Mesenchymal stem cell (in vitro differentiated cells and primary cell): ENCODE measurements at places on chromosomes 5 and 9.

GRCh38 chr9:74609671-74610405, 112.7 kb downstream of the RORB start:
- DNase-seq, result no peak

DNA sequence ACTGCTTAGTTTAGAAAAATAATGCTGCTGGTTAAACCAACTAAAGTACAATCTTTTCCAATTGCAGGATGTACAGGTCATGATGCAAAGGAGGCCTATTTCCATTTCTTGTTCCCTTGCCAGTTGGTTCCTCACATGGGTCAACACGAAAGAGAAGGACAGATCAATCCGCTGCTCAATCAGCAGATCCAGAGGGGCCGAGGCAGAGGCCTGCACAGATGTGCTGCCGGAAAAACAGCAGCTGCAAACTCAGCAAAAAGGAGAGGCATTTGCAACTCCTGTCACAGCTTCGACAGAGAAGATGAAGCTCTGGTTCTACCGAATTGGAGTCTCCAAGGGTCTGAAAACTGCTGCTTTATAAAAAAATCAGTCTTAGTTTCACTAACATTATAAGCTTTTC, 69.8 kb downstream of the NIPSNAP3B start:
- no peak for DNase-seq

GRCh38 chr9:129436751-129437625, 183.9 kb downstream of the C9orf50 start:
- peak; percentile 72 for DNase-seq

GRCh38 chr9:12718482-12719026, 25.4 kb downstream of the TYRP1 start:
- DNase-seq, result peak; percentile 93

DNA sequence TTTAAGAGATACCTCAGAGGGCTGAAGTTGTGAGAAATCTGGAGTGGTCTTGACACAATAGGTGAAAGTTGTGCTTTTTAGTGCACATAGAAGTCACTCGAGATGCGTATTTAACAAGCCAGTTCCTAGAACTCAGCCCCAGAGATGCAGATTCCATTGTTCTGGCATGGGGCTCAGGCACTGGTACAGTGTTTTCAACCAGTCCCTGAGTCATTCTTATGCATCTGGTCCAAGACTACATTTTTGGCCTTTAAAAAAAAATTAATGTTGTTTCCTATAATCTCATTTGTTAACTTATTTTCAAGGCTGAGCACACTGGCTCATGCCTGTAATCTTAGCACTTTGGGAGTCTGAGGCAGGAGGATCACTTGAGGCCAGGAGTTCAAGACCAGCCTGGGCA, 29.6 kb downstream of the PTTG1 start:
- DNase-seq, result no peak

DNA sequence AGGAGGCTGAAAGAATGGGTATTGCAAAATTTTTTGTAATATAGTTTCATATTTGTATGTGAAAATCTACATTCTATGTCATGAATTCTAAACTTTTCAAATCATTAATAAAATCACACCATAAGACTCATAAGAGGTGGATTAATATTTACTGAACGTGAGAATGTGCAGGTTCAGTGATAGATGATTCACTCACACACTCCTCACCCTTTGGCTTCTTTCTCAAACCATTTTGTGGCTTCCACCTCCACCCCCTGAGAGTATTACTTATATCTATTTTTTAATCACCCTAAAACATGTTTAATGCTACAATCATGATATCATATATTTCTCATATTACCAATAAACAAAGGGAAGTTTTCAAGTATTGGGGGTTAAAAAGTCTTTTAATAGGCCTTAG, 275.5 kb downstream of the MEF2C start:
- no peak for DNase-seq

GRCh38 chr9:94692601-94693000, 33.9 kb upstream of the AOPEP start:
- DNase-seq, result no peak

- no peak for DNase-seq
Observed at GRCh38 chr5:35971186-35971877, 19.9 kb downstream of the UGT3A1 start.

DNA sequence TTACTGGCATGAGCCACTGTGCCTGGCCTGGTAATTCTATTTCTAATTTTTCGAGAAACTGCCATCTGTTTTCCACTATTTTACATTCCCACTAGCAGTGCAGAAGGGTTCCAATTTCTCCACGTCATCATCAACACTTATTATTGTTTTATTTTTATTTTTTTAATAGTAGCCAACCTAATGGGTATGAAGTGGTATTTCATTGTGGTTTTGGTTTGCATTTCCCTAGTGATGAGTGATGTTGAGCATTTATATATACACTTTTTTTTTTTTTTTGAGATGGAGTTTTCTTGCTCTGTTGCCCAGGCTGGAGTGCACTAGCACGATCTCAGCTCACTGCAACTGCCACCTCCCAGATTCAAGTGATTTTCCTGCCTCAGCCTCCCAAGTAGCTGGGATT, 28.3 kb downstream of the WWC1 start:
- no peak for DNase-seq

- peak; percentile 66 for DNase-seq
Observed at GRCh38 chr5:159184236-159184635, 25.1 kb downstream of the RNF145 start.

DNA sequence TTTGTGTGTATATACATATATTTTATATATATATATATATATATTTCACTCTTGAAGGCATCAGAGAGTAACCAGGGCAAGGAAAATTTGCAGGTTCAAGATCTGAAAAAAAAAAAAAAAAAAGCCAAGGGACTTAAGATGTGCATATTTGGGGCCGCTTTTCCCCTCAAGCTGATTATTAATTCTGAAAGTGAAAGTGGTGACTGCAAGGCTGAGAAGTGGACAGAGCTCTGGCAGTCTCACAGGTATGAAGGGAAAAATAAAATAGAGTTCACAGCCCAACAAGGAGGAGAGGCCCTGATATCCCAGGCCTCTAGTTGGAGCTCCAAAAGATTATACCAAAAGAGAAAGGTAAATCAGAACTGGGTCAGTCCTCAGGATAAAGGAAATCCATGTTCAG, 234.4 kb upstream of the GAS1 start:
- no peak for DNase-seq

GRCh38 chr5:181173027-181173419, 25.6 kb downstream of the OR2V2 start:
- no peak for DNase-seq
